ENCODE measurements at places on chromosomes 4 and X.

GRCh38 chr4:154457471-154457870 is 34.1 kb downstream of the DCHS2 start:
- no peak for DNase-seq

DNA sequence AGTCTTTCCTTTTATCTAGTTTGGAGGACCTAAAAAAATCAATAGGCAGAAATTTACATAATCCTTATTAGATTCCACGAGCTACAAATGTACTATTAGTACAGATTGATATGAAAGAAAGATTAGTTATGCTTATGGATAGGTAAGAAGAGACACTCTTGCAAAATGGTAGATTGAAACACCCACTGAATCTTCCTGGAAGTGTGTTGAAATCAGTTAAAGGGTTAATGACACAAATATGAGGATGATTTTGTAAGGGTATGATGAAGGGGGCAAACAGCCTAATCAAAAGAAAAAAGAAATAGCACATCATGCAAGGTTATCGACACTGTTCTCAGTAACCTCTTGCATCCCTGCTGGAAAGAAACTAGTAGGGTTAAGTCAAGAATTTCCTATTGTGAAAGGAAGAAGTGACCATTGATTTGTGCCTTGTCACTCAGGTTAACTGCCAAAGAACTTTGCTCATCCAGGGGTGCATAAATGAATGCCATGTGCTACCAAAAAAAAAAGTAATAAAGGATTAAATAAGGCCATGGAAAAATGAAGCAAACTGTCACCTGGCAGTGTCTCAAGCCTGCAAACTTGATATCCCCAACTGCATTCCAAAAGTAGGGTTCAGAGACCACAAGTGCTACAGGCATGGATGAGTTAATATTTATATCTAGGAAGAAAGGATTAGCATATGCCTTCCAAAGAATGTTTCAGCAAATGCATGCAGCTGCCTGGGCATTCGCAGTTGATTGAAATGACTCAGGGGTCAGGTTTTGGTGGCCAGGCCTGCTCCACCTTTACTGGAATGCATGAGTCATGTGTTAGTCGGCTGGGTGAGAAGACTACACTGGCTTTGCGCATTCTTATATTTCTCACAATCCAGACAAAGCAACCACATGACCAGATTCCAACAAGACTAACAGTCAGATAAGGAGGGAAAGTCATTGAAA is 78.3 kb upstream of the ATXN3L start:
- no peak for DNase-seq

- DNase-seq, result no peak
These were observed 26.5 kb downstream of the SLC10A7 start for GRCh38 chr4:146495269-146495668.

- no peak for DNase-seq
These were observed 82.8 kb upstream of the TRPC3 start for GRCh38 chr4:122034619-122035018.

- no peak for DNase-seq
These were observed 17.6 kb downstream of the G3BP2 start for GRCh38 chr4:75655562-75655961.

- no peak for DNase-seq
These were observed 2.2 kb downstream of the GRID2 start for GRCh38 chr4:92305878-92306520.

GRCh38 chr4:148431401-148431800 is 10.8 kb downstream of the NR3C2 start:
- DNase-seq, result no peak

GRCh38 chrX:140500441-140500840 is 4.4 kb downstream of the SOX3 start:
- no peak for DNase-seq

DNA sequence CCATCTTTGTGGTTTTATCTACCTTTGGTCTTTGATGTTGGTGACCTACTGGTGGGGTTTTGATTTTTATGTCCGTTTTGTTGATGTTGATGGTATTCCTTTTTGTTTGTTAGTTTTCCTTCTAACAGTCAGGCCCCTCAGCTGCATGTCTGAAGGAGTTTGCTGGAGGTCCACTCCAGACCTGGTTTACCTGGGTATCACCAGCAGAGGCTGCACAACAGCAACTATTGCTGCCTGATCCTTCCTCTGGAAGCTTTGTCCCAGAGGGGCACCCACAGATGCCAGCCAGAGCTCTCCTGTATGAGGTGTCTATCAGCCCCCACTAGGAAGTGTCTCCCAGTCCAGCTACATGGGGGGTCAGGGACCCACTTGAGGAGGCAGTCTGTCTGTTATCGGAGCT is 199.3 kb upstream of the WDFY3 start:
- no peak for DNase-seq

DNA sequence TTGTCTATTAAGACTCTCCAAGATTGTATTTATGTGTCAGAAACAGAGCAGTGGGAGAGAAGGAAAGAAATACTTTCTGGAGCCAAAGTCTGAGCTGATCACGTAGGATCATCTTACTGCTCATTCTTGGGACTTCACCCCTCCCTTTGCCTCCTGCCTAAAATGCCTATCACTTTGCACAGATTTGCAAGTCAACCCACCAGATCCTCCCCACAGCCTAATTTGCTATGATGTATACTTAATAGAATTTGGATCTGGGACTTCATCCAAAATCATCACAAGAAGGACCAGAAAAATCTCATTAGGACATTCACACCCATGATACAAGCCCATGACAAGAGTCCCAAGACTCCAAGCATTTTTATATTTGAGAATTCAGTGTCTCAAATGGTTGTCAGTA is 290.2 kb downstream of the FBXW7 start:
- no peak for DNase-seq

- DNase-seq, result no peak
These were observed 126.6 kb downstream of the PPP4R3C start for GRCh38 chrX:27336466-27337091.

- DNase-seq, result no peak
These were observed 16.0 kb downstream of the RTL3 start for GRCh38 chrX:78643096-78643495.
